ENCODE measurements at places on chromosomes 4 and X.

- H3K27ac ChIP-seq, result no peak overlapping the region
- no peaks in the 10 kb centered on the region for H3K4me1 ChIP-seq
- no peak overlapping the region for H3K4me3 ChIP-seq
- no peaks in the 10 kb centered on the region for H3K27me3 ChIP-seq
- peak; percentile 1 for DNase-seq
- H3K36me3 ChIP-seq, result no peaks in the 10 kb centered on the region
Observed at GRCh38 chr4:111128327-111128726, 505.4 kb upstream of the PITX2 start.

DNA sequence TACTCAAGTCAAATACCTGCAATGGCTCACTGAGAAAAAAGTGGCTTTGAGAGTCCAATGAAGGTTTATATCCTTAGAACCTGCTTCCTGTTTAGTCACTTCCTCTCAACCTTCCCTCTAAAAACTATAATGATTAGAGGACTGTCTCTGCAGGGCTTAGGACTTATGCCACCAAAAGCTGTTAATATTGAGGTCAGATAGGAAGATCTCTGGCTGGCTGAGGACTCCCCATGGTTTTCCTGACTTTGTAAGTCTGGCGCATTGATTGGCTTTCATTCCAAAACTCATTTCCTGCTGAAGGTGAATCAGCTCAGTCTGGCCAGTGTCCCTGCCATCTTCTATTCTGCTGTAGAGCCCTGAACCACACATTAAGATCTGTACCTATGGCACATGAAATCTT, 140.9 kb upstream of the ANK2 start:
- no peaks in the 10 kb centered on the region for H3K27me3 ChIP-seq
- no peak overlapping the region for H3K4me3 ChIP-seq
- no peaks in the 10 kb centered on the region for H3K4me1 ChIP-seq
- no peak overlapping the region for H3K27ac ChIP-seq
- no peak for DNase-seq

DNA sequence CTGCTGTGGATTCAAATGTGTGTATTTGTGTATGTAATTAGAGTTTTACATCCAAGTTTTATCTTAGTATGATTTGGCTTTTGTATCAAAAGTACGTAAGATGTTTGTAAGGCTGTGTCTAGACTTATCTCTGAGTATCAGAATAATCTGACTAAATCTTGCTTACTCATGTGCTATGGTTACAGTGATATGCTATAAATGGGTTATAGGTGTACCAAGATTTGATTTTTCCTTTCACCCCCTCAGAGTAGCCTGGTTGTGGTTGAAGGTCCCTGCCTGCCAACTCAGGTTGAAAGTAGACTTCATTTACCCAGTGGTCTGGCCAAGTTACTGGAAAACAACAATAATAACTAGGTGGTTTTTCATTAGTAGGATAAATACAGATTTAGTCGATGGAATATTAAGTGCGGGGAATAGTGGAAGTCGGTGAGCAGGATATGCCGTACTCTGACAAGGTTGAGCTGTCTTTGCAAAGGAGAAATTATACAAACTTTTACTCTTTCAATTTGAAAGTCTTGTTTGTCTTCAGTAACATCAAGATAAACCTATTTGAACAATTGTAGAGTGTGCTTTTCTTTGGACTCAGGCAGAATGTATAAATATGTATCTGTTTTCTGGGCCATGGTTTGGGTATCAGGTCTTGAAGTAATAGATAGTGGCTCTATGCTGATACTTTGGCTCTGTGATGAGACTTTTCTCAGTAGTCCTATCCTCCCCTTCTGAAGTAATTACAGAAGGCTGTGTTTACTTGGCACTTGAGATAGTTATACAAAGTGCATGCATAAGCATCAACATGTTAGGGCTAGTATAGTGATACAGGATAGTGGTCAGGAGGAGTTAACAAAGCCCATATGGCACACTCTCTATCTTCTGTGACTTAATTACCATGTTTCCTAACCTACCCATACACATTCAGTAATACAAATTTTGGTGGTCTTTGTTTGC, 23.7 kb downstream of the BMP2K start:
- H3K4me3 ChIP-seq, result no peak overlapping the region
- no peaks in the 10 kb centered on the region for H3K4me1 ChIP-seq
- no peak overlapping the region for H3K27ac ChIP-seq
- DNase-seq, result no peak

DNA sequence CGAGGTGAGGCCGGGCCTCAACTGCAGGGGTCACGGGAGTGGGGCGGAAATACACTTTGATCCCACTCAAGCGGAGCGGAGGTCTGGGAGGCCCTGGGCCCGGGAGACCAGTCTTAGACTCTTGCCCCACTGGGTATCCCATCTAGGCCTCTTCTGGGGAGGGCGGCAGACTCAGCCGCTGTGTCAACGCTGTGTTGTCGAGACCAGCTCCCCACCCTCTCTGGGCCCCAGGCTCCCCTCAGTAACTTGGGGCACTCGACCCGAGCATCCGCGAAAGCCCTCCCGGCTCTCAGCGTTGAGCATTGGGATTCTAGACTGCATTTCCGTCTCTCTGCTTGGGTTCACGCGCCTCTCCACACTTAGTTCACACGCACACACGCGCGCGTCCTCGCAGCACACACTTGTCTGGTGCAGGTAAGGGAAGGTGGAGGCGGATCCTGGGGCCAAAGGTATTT, 1.7 kb downstream of the NKX3-2 start:
- no peak overlapping the region for H3K27ac ChIP-seq
- peaks cover 15% of the 10 kb centered on the region for H3K27me3 ChIP-seq
- DNase-seq, result no peak
- no peak overlapping the region for H3K4me3 ChIP-seq
- H3K36me3 ChIP-seq, result no peaks in the 10 kb centered on the region

DNA sequence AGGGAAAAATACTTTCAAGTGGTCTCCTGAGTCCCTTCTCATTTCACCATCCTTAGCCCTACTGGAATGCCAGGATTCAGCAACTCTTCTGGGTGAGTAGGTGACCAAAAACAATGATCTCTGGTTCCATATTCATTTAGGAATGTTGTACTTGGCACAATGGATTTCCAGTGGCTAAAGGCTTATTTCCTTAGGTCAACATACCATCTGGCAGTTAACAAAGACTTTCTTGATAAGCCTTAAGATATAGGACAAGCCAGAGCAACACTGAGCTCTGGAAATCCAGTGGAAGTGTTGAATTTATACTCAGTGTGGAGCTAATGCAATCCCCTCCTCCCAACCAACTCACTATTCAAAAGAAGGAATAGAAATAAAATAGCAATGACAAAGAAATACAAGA, 139.4 kb upstream of the EMCN start:
- no peak for DNase-seq
- no peaks in the 10 kb centered on the region for H3K4me1 ChIP-seq
- H3K27ac ChIP-seq, result no peak overlapping the region
- no peaks in the 10 kb centered on the region for H3K27me3 ChIP-seq
- no peak overlapping the region for H3K4me3 ChIP-seq
- no peaks in the 10 kb centered on the region for H3K36me3 ChIP-seq

GRCh38 chrX:37967714-37968113, 38.6 kb upstream of the SYTL5 start:
- no peaks in the 10 kb centered on the region for H3K27me3 ChIP-seq
- H3K4me3 ChIP-seq, result no peak overlapping the region
- no peak for DNase-seq
- no peaks in the 10 kb centered on the region for H3K36me3 ChIP-seq
- no peak overlapping the region for H3K27ac ChIP-seq

GRCh38 chr4:80831383-80832361, 198.8 kb upstream of the BMP3 start:
- no peak overlapping the region for H3K27ac ChIP-seq
- no peaks in the 10 kb centered on the region for H3K27me3 ChIP-seq

DNA sequence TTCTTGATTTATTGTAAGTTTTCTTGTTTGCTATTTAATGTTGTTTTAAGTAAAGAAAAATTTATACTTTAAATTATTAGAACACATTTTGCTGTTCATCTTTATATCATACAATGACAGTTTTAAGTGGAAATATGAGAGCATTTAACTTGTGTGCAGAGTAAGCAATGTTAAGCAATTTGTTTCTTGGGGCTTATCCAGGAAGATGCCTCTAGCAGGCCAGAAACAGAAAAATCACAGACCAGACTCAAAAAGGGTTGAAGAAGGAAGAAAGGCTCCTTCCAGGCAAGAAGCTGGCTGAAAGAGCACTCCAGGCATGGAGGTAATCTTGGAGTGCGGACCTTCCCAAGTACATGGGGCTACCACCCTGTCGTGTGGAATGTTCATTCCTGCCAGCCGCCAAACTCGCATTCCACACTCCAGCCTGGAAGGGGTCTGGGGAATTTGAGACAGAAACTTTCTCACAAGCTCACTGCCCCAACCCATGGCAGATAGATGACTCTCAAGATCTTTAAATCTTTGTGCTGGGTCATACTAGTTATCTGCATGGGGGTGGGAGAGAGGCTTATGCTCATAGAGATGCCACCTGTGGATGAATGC, 1521.3 kb upstream of the AGA start:
- no peak overlapping the region for H3K4me3 ChIP-seq
- H3K27ac ChIP-seq, result no peak overlapping the region
- no peak for DNase-seq
- H3K27me3 ChIP-seq, result peaks cover 4% of the 10 kb centered on the region
- no peaks in the 10 kb centered on the region for H3K4me1 ChIP-seq

GRCh38 chr4:139525414-139525813, 30.6 kb downstream of the SETD7 start:
- peaks cover 22% of the 10 kb centered on the region for H3K36me3 ChIP-seq
- no peak overlapping the region for H3K27ac ChIP-seq
- H3K4me1 ChIP-seq, result peaks cover 4% of the 10 kb centered on the region
- H3K27me3 ChIP-seq, result peaks cover 2% of the 10 kb centered on the region

DNA sequence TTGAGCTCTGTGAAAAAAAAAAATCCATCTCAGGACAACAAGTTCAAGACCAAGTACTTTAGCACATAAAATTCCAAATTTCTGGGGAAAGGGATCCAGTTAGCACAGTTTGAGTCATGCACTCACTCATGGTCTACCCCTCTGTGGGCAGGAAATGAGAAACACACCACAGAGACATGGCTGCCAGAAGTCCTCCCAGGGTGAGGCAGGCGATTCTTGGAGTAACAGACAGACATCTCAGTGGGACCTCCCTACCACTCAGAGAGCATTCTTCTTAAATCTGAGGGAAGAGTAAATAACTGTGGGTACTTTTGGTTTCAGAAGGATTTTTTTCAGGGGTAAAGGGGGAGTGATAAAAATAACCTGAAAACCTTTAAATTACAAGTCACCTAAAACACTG, 14.1 kb downstream of the CXCL1 start:
- no peak overlapping the region for H3K4me3 ChIP-seq
- H3K27me3 ChIP-seq, result no peaks in the 10 kb centered on the region
- no peaks in the 10 kb centered on the region for H3K4me1 ChIP-seq

- H3K27me3 ChIP-seq, result peaks cover 11% of the 10 kb centered on the region
- no peak overlapping the region for H3K27ac ChIP-seq
- peak; percentile 66 for DNase-seq
Observed at GRCh38 chrX:21738210-21738949, 19.5 kb downstream of the SMPX start.

DNA sequence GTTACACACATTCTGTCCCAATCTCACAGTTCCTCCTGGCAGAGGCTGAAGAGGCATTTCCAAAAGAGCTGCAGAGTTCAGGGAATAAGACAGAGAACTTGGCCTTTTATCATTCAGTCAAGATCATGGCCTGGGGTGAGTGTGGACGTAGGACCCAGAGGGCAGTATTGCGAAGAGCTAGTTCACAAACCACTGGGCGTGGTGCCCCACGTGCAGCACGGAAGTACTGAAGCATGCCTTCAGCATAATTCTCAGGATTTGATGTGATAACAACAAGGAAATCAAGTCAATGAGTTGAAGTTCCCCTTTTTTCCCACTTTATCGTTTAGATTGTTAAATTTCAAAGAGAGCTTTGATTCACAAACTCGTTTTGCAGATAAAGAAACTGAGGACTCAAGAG, 117.7 kb downstream of the RELL1 start:
- DNase-seq, result no peak
- no peaks in the 10 kb centered on the region for H3K36me3 ChIP-seq
- H3K27ac ChIP-seq, result no peak overlapping the region
- H3K27me3 ChIP-seq, result no peaks in the 10 kb centered on the region
- peaks cover 3% of the 10 kb centered on the region for H3K4me1 ChIP-seq

GRCh38 chrX:151752847-151753246, 18.3 kb downstream of the CNGA2 start:
- DNase-seq, result no peak
- peaks cover 2% of the 10 kb centered on the region for H3K27me3 ChIP-seq
- no peaks in the 10 kb centered on the region for H3K36me3 ChIP-seq
- H3K4me1 ChIP-seq, result no peaks in the 10 kb centered on the region
- H3K4me3 ChIP-seq, result no peak overlapping the region

DNA sequence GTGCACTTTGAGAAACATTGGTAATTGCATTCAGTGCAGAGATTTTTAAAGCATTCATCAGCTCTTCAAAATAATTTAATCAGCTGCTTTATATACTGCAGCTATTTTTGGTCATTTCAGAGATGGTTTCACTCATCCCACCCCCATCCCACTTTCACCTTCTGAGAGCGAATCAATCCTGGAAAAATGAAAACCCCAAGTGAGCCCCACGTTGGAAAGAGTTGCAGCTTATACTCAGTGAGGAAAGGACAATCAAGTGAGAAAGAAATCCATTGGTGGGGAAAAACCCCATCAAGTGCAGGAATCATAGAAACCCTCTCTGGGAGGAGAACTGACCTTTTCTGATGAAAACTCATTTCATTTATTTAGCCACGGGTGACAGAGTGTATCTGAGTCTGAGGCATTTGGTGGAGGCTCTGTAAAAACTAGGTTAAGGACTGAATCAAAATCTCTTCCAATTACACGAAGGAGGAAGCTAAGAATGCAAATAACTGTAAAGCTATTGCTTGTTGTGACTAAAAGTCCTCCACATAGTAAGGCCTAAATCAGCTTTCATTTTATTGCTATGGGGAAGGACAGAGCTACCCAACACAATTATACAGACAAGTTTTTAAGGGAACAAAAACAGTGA, 240.4 kb upstream of the PGRMC2 start:
- peaks cover 14% of the 10 kb centered on the region for H3K4me1 ChIP-seq
- H3K27ac ChIP-seq, result no peak overlapping the region
- no peak overlapping the region for H3K4me3 ChIP-seq
- DNase-seq, result no peak
- no peaks in the 10 kb centered on the region for H3K27me3 ChIP-seq
- no peaks in the 10 kb centered on the region for H3K36me3 ChIP-seq

DNA sequence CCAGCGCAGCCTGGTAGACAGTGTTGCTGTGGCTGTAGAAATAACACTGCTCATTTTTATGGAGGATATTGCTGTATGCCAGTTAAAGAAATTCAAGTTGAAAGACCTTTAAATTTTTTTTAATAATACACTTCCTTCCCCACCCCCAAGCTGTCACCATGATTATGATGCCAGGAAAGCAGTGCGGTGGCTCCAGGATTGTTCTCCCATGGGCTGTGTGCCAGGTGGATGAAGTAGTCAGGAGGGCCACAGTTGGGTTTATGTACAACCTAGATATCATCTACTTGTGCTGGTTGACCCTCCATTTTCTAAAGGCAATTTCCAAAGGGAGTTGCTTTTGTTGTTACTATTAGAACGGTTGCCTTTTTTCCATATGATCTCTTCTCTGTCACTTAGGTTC, 136.6 kb downstream of the AFF1 start:
- no peaks in the 10 kb centered on the region for H3K27me3 ChIP-seq
- no peak overlapping the region for H3K27ac ChIP-seq
- peaks cover 33% of the 10 kb centered on the region for H3K4me1 ChIP-seq
- H3K36me3 ChIP-seq, result peaks cover 7% of the 10 kb centered on the region
- no peak overlapping the region for H3K4me3 ChIP-seq
- DNase-seq, result no peak

GRCh38 chr4:92970996-92971395, 667.2 kb downstream of the GRID2 start:
- no peak overlapping the region for H3K27ac ChIP-seq
- no peaks in the 10 kb centered on the region for H3K36me3 ChIP-seq
- no peaks in the 10 kb centered on the region for H3K27me3 ChIP-seq
- no peak overlapping the region for H3K4me3 ChIP-seq

GRCh38 chrX:72208126-72208800, 26.7 kb downstream of the PIN4 start:
- peaks cover 18% of the 10 kb centered on the region for H3K27me3 ChIP-seq
- H3K27ac ChIP-seq, result no peak overlapping the region
- H3K4me3 ChIP-seq, result no peak overlapping the region
